Mesothelial cell of epicardium (in vitro differentiated cells): ENCODE measurements at places on chromosomes 6 and 20. TPM values are rescaled to one million over a fixed set of nuclear protein-coding genes. Genes with fewer than 3 reads are reported as not detected.

PLCB4 gene
- total RNA-seq, result 14.0 to 15.6 TPM (median 15.1 TPM) in 3 replicates

RGL2 gene
- 108 to 113 TPM (median 112 TPM) in 3 replicates for total RNA-seq

HDGFL1 gene
- 0.09 to 0.14 TPM (median 0.11 TPM) in 3 replicates for total RNA-seq

DNA sequence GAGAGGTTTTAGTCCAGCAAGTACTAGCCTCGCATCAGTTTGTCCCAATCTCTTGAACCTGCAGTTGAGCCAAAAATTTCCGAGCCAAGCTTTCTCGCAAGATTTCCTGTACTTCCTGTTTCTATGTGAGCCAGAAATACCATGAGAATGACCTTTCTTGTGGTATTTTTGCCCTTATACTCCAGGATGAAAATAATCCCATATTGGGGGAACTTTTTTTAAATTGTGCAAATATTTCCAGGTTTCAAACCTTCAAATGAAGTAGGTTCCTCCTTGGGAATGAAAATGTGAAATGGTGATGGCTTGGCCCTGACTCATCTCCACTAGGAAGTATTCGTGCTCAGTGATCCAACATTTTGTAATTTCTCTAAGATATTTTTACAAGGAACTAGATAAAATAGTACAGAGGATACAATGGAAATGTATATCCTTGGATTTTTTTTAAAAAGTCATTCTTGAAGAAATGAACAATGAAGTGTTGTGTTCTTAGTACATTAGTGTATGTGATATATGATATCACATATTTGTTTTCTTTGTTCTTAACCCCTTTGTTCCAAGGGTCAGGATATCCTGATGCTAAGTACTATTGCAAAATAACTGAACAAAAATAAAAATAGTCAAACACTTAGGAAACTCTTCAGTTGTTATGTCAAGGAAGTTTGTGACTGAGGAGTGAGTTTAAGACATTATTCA, 184.0 kb downstream of the PDE7B start:
- no peak for DNase-seq

DNA sequence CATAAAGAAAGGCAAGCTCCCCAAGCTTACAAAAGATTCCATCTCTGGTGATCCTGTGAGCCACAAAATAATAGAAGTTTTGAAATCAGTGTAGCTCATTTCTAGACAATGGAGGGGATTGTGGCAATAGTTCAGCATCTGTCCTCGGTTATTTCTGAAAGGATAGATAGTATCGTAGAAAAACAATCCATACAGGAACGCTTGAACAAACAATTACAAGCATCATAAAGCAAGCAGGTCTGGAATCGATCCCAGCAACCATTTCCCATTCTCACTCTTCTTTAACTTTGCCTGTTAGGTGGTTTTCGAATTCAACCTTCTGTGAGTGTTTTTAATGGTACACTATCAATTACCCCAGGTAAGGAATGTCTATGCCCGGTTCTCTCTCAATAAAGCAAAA, 931.1 kb downstream of the KIF16B start:
- H3K36me3 ChIP-seq, result no peaks in the 10 kb centered on the region
- H3K4me3 ChIP-seq, result no peak overlapping the region
- no peak for DNase-seq

- peak overlapping the region; percentile 94 for H3K27ac ChIP-seq
- peaks cover 56% of the 10 kb centered on the region for H3K4me1 ChIP-seq
- DNase-seq, result no peak
- H3K36me3 ChIP-seq, result peaks cover 33% of the 10 kb centered on the region
- no peaks in the 10 kb centered on the region for H3K27me3 ChIP-seq
- no peak overlapping the region for H3K4me3 ChIP-seq
Measured at GRCh38 chr20:44590980-44591778, 8.8 kb downstream of the PKIG start.

GRCh38 chr20:37235065-37235464, 26.5 kb downstream of the GHRH start:
- H3K4me3 ChIP-seq, result no peak overlapping the region
- no peaks in the 10 kb centered on the region for H3K4me1 ChIP-seq
- peaks cover 43% of the 10 kb centered on the region for H3K36me3 ChIP-seq

DNA sequence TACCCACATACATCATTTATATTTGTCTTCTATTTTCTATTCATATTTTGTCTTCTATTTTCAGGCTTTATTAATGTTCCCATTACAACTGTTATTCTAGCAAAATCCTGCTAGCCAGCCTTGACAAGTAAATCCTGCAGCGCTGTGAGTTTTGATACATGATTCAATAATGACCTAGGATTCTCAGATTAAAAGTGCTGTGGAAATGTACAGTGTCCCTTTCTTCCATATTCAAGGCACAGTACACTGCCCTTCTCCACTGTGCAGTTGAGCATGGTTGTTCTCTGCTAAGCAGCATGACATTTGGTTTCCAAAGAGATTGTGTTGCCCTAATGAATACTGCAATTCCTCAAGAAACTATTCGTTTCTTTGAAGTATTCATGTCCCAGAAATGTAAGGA, 5.8 kb upstream of the HEY2 start:
- no peak overlapping the region for H3K27ac ChIP-seq
- H3K4me3 ChIP-seq, result no peak overlapping the region
- no peak for DNase-seq
- H3K4me1 ChIP-seq, result peaks cover 26% of the 10 kb centered on the region
- H3K36me3 ChIP-seq, result no peaks in the 10 kb centered on the region
